ENCODE measurements at places on chromosomes 7 and 10. TPM values are rescaled to one million over a fixed set of nuclear protein-coding genes. Genes with fewer than 3 reads are reported as not detected.

DNA sequence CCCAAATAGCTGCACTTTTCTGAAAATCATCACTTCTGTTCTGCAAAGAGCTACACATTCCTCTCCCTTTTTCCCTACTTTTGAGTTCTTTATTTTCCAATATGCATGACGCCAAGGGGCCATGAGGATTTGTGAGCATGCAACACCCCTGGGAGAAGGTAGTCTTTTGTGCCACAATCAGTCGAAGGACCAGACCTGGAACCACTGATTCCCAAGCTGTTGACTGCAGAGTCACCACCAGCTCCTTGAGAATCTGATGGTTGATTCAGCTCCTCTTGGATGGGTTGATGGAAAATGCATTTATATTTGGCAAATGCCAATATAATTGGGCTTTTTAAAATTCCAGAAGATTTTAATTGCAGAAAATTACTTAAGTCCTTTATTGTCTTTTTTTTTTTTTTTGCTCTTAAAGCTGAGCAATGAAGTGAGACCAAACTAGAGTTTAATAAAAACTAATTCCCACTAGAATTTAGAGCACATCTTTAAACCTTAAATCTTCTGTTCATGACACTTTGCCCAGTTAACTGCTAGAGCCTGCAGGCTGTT, 554.1 kb downstream of the TNS3 start:
- H3K27me3 ChIP-seq: no peaks in the 10 kb centered on the region
- no peaks in the 10 kb centered on the region for H3K4me1 ChIP-seq
- no peak overlapping the region for H3K4me3 ChIP-seq
- no peaks in the 10 kb centered on the region for H3K36me3 ChIP-seq
- no peak for DNase-seq

UPF2 gene
- total RNA-seq: 24.3 TPM

GRCh38 chr10:14560274-14560673, 214.4 kb downstream of the FAM107B start:
- H3K4me1 ChIP-seq: peaks cover 15% of the 10 kb centered on the region
- peaks cover 9% of the 10 kb centered on the region for H3K36me3 ChIP-seq
- no peaks in the 10 kb centered on the region for H3K27me3 ChIP-seq
- H3K4me3 ChIP-seq: no peak overlapping the region

ERCC6 gene
- 54.0 TPM for total RNA-seq

GPER1 gene
- total RNA-seq: 0.28 TPM

DNA sequence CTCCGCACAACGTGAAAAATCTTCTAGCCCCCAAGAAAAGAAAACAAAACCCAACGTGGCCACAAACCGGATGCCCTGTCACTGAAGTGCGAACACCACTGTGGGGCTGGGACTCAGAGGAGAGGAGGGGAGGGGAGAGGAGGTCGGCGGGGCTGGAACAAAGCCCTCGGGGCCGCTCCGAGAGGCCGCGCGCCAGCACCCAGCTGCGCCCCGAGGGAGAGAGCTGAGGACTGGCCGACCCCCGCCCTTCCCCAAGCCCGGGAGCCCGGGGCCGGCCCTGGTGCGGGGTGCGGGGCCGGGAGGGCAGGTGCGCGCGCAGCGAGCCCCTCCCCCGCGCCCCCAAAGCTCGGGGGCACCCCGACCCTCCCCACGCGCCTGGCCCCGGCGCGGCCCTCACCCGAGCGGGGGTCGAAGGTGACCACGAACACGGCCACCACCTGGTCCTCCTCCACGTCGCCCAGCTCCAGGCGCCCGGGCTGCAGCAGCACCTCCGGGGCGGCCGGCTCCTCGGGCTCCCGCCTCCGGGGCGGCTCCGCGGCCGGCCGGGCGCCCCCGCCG, 398 bp downstream of the DENND11 start:
- no peaks in the 10 kb centered on the region for H3K27me3 ChIP-seq
- H3K4me1 ChIP-seq: peaks cover 32% of the 10 kb centered on the region
- H3K36me3 ChIP-seq: no peaks in the 10 kb centered on the region
- DNase-seq: peak; percentile 38
- peak overlapping the region; percentile 72 for H3K4me3 ChIP-seq

WNT16 gene
- total RNA-seq: not detected

DNA sequence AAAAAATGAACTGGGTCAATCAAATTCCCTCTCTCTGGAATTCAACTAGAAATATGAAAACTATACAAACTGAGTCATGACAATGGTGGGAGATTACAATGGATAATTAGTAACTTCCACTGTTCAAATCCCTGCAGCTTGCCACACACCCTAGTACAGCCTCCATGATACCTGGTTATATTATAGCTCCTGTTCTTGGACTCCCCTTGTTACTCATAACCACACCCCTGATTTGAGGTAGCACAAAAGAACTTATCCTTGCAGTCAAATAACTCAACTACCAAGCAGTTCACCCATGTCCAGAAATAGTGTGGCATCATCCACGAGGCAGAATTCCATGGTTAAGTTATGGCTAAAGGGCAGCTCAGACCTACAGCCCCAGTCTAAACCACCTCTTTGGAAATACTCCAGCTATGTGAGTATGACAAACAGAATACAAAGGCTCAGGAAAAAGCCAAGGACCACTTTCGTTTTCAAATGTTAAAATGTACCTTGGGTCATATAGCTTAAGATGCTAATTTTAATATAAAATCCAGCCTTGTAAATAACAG, 164.7 kb downstream of the CPEB3 start:
- no peak overlapping the region for H3K4me3 ChIP-seq
- peaks cover 8% of the 10 kb centered on the region for H3K36me3 ChIP-seq
- DNase-seq: peak; percentile 56
- H3K27me3 ChIP-seq: no peaks in the 10 kb centered on the region

PCLO gene
- total RNA-seq: 2.0 TPM

DNA sequence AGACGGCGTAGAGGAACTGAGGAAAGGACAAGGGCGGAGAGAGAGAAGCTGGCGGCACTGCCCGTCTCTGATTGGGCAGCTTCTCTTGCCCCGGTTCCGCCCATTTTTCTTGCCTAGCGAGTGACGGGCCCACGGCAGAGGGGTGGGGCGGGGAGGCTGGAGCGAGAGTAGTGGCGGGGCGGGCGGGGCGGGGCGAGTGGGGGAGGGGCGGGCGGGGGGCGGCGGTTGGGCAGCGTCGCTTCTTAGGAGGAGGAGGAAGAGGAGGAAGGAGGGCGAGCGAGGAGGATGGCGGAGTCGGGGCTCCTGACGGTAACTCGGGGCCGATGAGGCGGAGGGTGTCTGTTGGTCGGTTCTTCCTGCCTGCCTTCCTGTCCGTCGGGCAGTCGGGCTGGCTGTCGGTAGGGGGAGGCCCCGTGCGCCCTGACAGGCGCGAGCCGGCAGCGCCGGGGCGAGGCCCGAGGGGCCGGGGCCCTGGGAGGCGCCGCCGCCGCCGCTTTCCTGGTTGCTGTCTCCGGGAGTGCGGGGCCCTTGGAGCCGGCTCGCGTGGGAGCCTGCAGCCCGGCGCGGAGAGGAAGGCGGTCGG, at the start of gene SHOC2:
Gene SHOC2 (plus strand): TSS at position 256 of the 583 bp plus-strand sequence. CDS start 44,755 bp downstream, outside the sequence.
- no peak for DNase-seq
- H3K27me3 ChIP-seq: no peaks in the 10 kb centered on the region
- H3K27ac ChIP-seq: peak within 1 kb of the TSS; percentile 100
- H3K4me3 ChIP-seq: peak within 1 kb of the TSS; percentile 89
- H3K36me3 ChIP-seq: peaks cover 18% of the 10 kb centered on the region

GRCh38 chr10:107144490-107144889, 20.0 kb downstream of the SORCS1 start:
- H3K4me1 ChIP-seq: no peaks in the 10 kb centered on the region
- H3K27me3 ChIP-seq: no peaks in the 10 kb centered on the region
- no peaks in the 10 kb centered on the region for H3K36me3 ChIP-seq
- H3K27ac ChIP-seq: no peak overlapping the region
- DNase-seq: peak; percentile 23

- peaks cover 37% of the 10 kb centered on the region for H3K4me1 ChIP-seq
- H3K27ac ChIP-seq: peak overlapping the region; percentile 19
- H3K36me3 ChIP-seq: peaks cover 98% of the 10 kb centered on the region
- no peak overlapping the region for H3K4me3 ChIP-seq
- no peaks in the 10 kb centered on the region for H3K27me3 ChIP-seq
These were observed 8.4 kb downstream of the LAMB1 start for GRCh38 chr7:107994421-107995030.

- H3K4me3 ChIP-seq: no peak overlapping the region
- no peaks in the 10 kb centered on the region for H3K36me3 ChIP-seq
- no peak for DNase-seq
- no peaks in the 10 kb centered on the region for H3K4me1 ChIP-seq
These were observed 30.6 kb downstream of the MYL10 start for GRCh38 chr7:101598422-101598985.

DNA sequence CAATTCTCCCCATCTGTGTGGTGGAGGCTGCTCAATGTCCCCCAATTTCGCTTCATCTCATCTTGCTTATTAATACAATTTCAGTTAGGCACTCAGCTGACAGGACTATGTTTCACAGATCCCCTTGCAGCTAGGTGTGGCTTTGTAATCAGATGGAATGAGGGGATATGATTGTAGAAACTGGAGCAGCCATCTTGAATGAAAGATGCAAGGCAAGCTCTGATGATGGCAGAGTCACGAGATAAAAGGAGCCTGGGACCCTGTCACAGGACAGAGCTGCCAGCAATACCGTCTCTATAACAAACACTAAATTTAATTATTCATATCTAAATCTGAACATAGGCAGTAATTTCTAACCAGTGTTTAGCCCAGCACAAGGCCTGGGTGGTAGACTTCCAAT, 991 bp upstream of the DLD start:
- peaks cover 16% of the 10 kb centered on the region for H3K4me1 ChIP-seq
- H3K36me3 ChIP-seq: peaks cover 11% of the 10 kb centered on the region
- H3K27me3 ChIP-seq: peaks cover 12% of the 10 kb centered on the region
- no peak overlapping the region for H3K27ac ChIP-seq
- peak overlapping the region; percentile 86 for H3K4me3 ChIP-seq

DNA sequence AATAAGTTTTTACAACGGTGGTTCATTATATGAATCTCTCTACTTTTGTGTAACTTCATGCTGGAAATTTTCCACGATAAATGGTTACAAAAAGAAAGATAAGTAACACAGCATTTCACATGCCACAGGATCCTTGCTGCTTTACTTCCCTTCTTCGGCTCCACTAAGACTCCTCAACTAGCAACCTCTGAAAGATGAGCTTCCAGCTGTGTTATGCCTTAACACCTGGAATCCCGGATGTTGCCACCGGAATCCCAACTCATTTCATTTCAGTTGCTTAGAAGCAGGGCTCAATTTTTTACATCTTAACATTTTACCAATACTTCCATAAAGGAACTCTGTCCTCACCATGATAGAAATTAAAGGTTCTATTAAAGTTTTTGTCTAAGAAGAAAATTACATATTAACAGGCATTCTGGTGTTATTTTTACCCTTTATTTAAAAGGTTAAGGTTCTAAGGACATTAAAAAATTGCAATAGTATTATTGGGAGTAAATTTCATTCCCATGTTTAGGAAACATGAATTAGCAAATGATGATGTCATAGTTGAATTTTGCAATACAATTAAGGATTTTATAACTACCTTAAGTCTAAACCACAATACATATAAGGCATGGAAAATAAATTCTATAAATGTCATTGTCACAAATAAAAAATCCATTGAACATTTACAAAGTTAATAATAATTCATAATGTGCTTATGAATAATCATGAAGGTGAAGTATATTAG, 57.1 kb upstream of the IL6 start:
- DNase-seq: no peak
- no peak overlapping the region for H3K4me3 ChIP-seq
- H3K4me1 ChIP-seq: peaks cover 39% of the 10 kb centered on the region
- H3K27me3 ChIP-seq: no peaks in the 10 kb centered on the region
- no peak overlapping the region for H3K27ac ChIP-seq

PCDH15 gene
- total RNA-seq: not detected

GRCh38 chr10:99431190-99431760, 851 bp upstream of the GOT1 start:
- no peaks in the 10 kb centered on the region for H3K27me3 ChIP-seq
- H3K36me3 ChIP-seq: peaks cover 12% of the 10 kb centered on the region
- peak; percentile 57 for DNase-seq
- peak overlapping the region; percentile 97 for H3K4me3 ChIP-seq

DNA sequence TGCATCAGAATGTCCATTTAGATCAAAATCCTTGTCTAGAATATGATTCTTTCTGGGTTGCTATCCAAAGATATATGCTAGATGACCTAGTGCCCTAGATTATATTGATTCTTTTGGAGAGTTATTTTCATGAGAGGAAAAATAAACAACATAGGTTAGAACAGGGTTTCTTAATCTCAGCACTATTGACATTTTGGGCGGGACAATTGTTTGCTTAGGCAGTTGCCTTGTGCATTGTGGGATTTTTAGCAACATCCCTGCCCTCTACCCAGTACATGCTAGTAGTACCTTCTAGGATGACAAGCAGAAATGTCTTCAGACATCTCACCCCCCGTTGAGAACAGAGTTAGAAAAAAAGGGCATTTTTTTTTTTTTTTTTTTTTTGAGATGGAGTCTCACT, 25.1 kb upstream of the LAMB1 start:
- H3K4me3 ChIP-seq: no peak overlapping the region
- H3K4me1 ChIP-seq: peaks cover 18% of the 10 kb centered on the region
- H3K27me3 ChIP-seq: no peaks in the 10 kb centered on the region
- DNase-seq: no peak
- no peak overlapping the region for H3K27ac ChIP-seq
- no peaks in the 10 kb centered on the region for H3K36me3 ChIP-seq

NT5C3A gene
- 35.4 TPM for total RNA-seq
